CD14-positive monocyte (primary cell): ENCODE measurements at places on chromosomes 4 and X.

GRCh38 chrX:105221374-105221773, 880 bp upstream of the TEX13A start:
- DNase-seq, result no peak

GRCh38 chr4:139754938-139755337, 89.3 kb downstream of the MGST2 start:
- no peak for DNase-seq

- no peak for DNase-seq
Observed at GRCh38 chr4:140052050-140052449, 101.9 kb downstream of the MAML3 start.

- DNase-seq, result no peak
Observed at GRCh38 chr4:40482985-40483647, 146.5 kb downstream of the RBM47 start.

DNA sequence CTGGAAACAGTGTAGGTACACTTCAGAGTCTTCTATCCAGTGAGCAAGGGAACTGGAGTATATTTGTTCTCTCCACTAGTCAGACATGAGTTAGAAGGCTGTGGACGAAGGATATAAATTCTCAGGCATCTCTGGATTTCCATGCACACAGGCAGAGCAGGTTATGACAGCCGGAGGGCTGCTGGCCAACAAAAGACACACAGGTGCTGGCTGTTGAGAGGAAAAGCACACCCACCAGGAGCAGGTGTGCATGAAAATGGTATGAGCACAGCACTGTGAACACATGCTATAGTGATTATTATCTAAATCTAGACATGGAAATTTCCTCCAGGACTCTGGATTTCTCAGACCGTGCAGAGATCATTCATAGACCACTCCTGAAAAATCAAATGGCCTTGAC, 444.7 kb upstream of the RPS6KA3 start:
- no peak for DNase-seq

GRCh38 chrX:13123857-13124345, 79.5 kb upstream of the FAM9C start:
- DNase-seq, result no peak

DNA sequence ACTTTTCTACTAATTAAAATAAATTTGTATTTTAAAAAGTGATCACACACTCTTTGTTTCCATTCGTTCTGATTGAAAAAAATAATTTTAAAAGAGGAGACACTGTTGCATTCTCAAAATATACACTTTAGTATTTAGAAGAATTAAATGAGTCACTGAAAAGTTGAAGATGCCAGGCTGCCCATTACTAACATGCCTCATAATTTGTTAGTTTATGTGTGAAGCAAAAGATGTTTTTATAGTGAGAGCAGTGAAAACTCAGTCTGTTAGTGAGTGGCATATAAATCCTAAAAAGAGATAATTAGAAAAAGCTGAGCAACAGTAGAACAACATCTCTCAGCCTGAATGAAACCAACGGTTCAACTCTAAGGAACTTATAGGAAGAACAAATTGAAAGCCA, 143.4 kb downstream of the CDS1 start:
- no peak for DNase-seq

- no peak for DNase-seq
Observed at GRCh38 chr4:73525611-73526010, 44.1 kb downstream of the AFM start.

DNA sequence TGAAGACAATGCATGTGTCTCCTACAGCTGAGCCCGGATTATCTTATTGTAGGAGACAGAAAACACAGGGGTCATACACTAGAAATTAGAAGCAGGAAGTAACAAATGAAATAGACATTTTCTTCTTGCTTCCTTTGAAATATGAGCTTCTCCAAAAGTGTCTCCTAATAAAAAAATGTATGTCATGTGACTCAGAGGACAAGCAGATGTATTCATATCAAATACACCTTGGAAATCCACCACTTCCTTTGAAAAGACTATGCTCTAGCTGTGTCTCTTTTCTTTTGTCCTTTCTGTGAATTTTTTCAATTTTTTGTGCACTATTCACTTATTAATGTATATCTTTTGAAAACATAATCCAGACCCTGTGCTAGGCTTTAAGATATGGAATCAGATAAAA, 1906.2 kb downstream of the C4orf33 start:
- DNase-seq, result no peak

DNA sequence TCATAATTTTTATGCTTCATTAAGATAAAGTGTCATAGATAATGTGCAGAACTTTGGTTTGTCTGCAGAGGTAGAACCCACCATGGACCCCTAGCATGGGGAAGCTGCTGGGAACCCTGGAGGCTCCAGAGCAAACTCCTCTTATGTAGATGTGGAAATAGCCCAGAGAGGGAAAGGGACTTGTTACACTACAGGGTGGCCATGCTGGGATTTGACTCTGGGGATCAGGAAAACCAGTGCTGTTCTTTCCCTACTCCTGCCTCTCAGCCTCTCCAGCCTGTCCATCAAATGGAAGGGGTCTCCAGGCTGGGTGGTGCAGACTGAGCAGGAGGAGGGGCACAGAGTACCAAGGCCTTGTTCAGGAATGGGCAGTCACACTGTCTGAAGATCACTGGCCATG, 54.2 kb downstream of the MSX1 start:
- DNase-seq, result no peak

DNA sequence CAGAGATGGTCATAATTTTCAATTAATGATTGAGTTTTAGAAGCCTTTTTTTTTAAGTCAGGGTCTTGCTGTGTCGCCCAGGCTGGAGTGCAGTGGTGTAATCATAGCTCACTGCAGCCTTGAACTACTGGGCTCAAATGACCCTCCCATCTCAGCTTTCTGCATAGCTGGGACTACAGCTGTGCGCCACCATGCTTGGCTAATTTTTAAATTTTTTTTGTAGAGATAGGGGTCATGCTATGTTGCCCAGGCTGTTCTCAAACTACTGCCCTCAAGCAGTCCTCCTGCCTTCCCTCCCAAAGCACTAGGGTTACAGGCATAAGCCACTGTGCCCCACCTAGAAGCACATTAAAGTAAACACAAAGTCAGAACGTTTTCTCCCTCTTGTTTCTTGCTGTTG, 51.7 kb downstream of the HTT-AS start:
- DNase-seq, result no peak

- DNase-seq, result no peak
Observed at GRCh38 chrX:72203421-72203820, 21.9 kb downstream of the PIN4 start.

DNA sequence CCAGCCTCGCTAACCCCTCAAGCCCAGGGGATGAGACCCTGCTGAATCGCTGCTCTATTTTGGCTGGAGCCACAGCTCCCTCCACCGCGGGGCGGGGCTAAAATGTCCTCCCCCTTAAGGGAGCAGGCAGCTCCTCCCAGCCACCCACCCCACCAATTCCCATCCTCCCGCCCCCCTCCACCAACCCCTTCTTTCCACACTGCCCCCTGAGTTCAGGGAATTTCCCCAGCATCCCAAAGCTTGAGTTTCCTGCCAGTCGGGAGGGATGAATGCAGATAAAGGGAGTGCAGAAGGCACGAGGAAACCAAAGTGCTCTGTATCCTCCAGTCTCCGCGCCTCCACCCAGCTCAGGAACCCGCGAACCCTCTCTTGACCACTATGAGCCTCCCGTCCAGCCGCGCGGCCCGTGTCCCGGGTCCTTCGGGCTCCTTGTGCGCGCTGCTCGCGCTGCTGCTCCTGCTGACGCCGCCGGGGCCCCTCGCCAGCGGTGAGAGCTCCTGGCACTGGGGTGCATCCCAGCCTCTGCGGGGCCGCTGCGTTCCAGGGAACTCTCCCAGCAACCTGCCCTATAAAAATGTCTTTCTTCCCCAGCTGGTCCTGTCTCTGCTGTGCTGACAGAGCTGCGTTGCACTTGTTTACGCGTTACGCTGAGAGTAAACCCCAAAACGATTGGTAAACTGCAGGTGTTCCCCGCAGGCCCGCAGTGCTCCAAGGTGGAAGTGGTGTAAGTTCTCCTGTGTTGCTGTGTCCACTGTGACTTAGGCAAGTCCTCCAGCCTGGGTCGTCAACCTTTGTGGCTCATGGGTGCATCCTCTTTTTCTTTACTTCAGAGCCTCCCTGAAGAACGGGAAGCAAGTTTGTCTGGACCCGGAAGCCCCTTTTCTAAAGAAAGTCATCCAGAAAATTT, at the start of gene CXCL6:
Gene CXCL6 (plus strand): TSS at position 306 of the 907 bp plus-strand sequence. CDS start 73 bp downstream, at position 379.
- peak; percentile 63 for DNase-seq

DNA sequence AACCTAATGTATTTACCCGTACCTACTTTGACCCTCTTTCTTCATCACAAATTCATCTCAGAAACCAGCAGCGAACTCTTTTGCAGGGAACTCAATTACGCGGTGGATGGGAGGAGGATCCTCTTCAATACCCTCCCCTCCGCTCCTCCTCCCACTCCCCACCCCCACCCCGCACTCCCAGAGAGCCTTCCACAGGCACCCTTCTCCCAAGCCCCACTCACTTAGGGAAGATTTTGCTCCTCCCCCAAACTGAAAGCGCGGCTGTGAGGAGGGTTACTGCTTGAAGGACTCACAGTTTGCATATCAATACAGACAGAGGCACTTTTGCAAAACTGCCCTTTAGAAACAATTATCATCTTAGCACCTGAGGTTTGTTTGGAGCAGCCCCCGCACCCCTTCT, 960 bp upstream of the IL1RAPL1 start:
- no peak for DNase-seq

DNA sequence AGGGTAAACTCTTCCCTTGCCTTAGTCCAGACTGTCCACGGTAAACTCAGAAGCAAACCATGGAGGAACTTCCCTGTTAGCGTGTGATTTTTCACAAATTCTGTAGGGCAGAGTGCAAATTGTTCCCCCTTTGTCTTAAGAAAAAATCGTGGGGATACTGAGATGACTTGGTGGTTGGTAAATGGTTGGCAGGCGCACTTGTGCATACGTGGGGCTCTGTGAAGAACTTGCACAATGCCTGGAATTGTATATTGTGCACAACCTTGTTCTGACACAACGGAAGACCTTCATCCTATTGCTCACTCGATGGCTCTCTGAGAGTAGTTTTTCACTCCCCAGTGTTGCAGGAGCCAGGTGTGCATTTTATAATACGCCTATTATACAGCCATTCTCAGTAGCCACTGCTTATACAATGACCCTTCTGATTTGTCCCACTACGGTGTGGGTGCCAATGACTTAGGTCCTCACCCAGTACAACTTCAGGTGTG, 150.0 kb downstream of the SPRY1 start:
- no peak for DNase-seq

DNA sequence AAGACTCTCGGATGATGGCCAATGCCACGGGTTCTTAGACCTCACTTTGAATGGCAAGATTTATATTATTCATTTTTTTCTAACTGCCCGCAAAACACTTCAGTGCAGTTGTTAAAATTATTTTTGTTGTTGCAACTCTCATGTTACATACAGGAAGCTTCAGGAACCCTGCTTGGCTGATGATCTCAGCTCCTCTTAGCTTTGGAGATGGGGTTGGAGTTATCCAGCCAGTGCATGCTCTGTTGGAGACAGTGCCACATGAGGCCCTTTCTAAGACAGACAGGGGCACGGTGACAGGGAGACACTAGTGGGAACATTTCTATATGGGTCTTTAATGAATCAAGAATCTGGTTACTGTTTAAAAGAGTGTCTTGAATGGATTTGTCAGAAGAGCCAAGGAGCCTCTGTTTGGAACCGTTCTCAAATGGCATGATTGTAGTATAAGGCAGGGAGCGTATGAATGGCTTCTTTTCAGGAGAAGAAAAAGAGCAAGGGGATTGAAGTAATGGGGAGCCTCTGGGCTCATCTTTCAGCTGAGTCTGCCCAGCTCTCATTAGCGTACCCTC, 61.9 kb upstream of the ENPP6 start:
- no peak for DNase-seq

DNA sequence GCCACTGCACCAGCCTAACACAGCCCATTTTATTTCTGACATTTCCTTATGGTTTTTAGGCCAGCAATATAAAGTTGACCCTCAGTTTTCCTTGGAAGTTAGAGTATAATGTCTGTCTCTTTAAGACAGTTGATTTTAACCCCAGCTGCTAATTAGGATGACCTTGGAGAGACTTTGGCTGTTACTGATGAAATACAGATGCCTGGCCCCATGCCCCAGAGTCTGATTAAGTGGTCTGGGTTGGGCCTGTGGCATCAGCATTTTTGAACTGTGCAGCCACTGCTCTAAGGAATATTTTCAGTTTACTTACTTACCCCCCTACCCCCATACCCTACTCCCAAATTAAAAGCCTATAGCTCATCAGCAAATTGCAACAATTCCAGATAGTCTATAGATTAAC, 85.8 kb downstream of the DCLK2 start:
- DNase-seq, result no peak

DNA sequence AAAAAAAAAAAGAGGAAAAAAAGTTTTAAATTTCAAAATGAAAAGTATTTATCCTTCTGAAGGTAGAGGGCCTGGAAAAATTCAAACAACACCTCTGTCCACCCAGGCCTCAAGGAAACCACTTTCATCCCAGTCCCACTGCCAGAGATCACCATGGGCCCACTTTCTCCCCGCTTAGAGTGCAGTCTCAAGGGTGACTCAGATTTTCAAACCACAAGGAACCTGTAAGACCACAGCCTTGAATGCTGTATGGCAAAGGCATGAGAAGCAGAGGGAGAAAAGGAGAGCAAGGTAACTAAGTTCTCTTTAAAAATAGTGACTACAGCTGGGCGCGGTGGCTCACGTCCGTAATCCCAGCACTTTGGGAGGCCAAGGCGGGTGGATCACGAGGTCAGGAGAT, 87.9 kb upstream of the PACRGL start:
- no peak for DNase-seq

DNA sequence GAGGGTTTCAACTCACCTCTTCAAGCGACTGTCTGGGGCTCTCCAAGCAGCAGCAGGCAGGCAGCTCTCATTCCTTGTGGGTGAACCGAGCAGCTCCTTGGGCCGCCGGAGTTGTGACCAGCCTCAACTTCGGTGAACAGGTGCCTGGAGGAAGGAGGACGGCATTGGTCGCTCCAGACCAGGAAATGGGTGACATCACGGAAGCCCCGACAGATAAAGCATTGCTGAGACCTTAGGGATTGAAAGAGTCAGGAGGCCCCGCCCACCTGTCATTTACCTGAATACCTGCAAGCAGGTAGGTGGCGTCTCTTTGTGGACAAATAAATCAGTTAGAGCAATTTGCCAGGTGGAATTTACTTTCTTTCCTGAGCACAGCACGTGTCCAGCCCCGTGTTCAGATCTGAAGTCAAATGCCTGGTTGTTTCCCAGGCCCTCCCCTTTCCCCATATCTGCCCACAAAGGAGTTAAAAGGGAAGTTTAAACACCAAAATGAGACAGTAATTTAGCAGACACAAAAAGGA, at the start of gene LNX1:
Gene LNX1 (minus strand): TSS at position 115 of the 521 bp plus-strand sequence. CDS start 17,484 bp downstream, outside the sequence.
- DNase-seq, result peak; percentile 1
